ENCODE measurements at places on chromosomes 1 and 21.

GRCh38 chr21:45031571-45032191 is 42.7 kb upstream of the ADARB1 start:
- DNase-seq = no peak

GRCh38 chr1:31672986-31673385 is 28.3 kb upstream of the PEF1 start:
- DNase-seq = no peak

- DNase-seq = no peak
These were observed 7.5 kb upstream of the KCNJ15 start for GRCh38 chr21:38249256-38249655.

DNA sequence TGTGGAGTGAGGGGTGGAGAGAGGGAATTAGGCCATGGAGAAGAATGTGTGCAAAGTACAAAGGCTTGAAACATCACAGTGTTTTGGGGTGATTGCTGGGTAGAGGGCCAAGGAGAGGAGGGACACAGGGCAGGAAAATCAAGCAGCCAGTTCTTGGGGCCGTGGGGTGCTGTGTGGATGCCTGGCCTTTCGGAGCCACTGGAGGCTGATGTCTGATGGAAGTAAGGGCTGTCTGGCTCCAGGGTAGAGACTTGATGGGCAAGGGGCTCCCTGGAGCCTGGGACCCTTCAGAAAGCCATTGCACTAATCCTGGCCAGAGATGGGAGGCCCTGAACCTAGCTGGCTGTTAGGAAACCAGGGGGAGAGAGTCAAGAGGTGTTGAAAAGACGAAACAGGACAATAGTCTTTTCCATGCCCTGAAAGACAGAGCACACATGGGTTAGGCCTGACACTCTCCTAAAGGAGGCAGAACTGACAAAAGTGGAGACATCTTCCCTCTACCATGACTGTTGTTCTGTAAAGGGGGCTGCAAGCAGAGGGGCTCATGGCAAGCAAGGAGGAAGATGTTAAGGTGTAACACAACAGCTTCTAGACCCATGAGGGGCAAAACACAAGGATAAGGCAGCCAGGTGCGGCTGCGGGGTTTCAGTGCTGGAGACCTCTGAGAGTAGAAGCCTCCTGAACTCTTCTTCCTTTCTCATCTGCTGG is 21.0 kb downstream of the ATF3 start:
- no peak for DNase-seq

GRCh38 chr1:29417971-29418370 is 181.6 kb downstream of the PTPRU start:
- DNase-seq = no peak

GRCh38 chr1:240618946-240619345 is 7.0 kb upstream of the GREM2 start:
- DNase-seq = no peak

DNA sequence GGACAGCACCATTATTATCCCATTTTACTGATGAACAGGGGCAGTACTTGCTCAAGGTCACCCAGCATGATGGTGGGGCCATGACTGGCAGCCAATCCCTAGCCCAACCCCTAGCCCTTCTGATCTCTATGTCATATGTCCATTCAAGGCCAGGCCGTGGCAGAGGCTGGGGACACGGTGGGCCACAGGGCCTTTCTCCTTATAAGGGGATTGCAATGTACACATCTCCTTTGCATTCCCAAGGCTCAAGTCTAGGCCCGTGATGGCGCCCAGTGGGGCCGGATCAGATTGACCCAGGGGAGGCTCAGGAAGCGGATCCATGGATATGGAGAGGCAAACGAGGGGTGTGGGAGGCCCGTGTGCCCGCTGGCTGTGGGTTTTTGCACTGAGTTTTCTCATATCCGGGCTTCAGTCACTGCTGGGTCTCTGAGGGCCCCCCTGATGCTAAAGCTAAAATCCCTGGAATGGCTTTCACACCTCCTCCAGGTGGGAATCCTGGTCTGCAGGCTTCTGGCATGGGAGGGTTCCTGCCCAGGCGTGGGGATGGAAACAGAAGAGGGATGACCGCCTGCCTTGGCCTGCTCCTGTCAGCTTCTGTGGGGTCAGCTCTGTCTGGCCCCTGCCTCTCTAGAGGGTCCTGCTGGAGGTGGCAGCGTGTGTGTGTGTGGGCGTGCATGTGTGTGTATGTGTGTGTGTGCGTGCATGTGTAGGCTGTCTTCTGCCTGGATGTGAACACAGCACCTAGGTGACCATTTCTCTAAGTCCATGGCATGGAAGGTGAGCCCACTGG is 2.1 kb downstream of the MYOM3 start:
- no peak for DNase-seq

GRCh38 chr21:45622416-45623097 is 21.0 kb upstream of the PCBP3 start:
- DNase-seq = no peak

DNA sequence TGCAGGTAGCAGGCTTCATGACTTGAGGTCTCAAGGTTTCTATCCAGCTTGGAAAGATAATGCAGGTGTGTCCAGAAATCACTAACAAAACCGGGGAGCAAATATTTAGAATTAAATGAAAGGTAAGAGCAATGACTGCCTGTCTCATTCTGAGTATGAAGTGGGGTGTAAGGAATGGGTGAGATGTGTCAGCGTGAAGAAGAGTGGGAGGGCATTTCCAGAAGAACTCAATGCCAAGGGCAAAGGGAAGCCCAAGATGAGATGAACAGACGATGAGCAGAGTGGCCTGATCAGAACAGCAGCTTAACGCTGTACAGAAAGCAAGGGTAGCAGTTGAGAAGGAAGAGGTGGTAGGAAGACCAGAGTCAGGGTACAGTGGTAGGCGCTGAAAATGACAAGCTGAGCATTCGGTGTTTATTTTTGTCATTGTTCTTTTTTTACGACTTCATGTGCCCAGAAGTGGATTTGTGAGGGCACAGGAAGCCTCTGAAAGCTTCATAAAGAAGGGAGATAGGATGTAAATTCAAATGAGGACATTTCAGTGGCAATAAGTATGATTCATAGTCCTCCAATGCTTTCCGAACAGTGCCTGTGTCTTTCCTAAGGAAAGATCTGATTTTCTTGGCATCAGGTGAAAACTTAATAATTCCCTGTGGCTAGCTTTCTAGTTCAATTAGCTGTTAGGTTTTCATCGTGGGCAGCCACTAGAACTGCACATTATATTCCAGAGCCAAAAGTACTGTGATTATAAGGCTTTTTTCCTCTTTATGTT is 190.5 kb downstream of the APP start:
- DNase-seq = no peak

GRCh38 chr1:51960262-51960661 is 30.2 kb downstream of the RAB3B start:
- no peak for DNase-seq

DNA sequence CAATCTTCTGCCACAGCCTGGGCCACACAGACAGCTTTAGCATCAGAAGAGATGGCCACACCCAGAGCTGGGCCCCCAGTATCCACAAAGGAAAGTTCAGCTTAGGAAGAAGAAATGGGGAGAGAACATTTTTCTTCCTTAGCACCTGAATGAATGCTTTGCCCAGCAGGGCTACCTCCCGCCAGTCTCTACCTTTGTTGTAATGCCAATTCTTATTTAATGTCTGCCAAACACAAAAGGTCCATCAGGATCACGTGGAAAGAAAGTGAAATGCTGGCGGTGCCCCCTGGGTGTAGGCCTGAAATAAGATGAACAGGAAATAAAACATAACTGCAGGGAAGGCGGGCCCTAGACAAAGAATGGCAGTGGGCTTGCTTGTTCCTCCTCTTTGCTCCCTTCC is 125.6 kb downstream of the CACNA1E start:
- DNase-seq = no peak

All from GM10248 (cell line).